ENCODE measurements at places on chromosomes 4 and X.

DNA sequence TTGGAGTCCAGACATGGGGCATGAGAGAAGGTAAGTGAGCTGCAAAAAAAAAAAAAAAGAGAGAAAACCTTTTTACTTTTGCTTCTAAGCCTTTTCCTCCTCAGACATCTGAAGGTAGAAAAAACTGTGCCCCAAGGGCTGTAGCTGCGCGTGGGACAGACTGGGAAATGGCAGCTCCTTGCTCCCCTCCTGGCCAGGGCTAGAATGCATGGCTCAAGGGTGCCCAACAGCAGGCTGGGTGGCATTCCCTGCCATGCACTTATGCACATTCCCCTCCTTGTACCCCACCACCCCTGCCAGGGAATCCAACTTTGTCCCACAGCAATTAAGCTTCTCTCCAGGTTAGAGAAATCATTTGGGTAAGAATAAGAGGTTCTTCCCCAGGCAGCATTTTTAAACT lies 421.2 kb downstream of the TRAM1L1 start:
- no peak for DNase-seq

DNA sequence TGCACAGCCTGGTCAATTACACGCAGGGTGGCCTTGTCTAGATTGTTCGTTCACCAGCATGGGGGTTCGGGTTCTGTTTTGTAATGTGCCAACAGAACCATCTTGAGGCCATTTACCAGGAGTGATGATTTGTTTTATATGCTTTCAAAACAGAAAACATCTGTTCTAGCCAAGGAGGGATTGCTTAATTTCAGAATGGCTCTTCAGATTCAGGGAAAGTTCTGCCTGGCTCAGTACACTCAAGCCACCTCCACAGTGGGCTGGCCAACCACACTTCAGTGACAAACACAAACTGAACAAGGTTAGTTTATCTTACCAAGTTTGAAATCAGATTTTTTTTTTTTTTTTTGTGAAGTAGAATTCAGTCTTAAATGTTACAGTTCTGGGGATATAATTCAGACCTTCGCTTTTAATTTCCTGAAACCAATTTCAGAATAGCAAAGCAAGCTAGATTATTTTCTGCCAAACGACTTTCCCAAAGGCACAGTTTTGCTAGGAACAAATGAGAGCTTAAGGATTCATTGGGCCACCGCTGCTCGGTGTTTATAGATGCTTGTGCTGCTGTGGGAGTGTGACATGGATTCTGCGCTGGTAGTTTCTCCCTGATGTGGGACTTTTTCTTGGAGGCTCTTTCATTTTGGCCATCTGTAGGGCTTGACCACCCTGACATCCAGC lies 23.4 kb downstream of the SMS start:
- no peak for DNase-seq

GRCh38 chr4:52889354-52889753 lies 27.2 kb downstream of the RASL11B start:
- DNase-seq, result no peak

GRCh38 chr4:8580321-8581093 lies at the start of gene GPR78:
TSS of gene GPR78 (plus strand) at chr4:8580392. CDS start at chr4:8580983, 591 bp downstream.
- DNase-seq, result no peak

DNA sequence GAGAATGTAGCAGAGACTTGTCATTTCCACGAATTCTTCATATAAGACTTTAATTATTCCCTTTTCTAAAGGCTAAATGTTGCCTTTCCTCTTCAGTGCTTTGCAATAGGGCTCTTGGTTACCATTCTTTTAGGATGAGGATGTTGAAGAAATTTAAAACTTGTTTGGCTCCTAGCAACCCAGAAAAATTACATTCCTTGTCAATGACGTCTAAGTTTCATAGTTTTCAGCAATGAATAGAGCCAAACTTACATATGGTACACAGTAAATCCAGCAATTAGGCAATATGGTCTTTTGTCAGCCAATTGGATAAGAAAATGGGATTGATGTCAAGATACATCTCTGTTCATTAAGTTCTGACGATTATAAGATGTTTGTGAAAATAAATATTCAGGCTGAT lies 1639.6 kb upstream of the PCDH10 start:
- no peak for DNase-seq

DNA sequence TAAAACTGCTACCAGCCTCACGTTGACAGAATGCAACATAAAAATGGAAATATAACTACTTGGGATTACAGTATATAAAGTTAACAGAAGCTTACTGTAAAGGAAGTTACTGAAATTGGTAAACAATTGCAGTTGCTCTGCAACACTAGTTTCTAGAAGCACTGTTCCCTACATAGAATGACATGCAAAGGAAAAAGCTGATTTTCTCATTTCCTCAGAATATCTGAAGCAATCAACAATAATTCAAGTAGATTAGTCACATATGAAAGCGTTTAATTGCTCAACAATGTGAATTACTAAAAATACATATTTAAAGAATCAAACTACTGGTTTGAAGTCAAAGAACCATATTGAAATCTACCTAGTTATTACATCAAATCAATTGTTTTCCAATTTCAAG lies 31.8 kb downstream of the PDGFC start:
- no peak for DNase-seq

GRCh38 chrX:150902434-150903109 lies 4.1 kb upstream of the CD99L2 start:
- DNase-seq, result peak; percentile 10

DNA sequence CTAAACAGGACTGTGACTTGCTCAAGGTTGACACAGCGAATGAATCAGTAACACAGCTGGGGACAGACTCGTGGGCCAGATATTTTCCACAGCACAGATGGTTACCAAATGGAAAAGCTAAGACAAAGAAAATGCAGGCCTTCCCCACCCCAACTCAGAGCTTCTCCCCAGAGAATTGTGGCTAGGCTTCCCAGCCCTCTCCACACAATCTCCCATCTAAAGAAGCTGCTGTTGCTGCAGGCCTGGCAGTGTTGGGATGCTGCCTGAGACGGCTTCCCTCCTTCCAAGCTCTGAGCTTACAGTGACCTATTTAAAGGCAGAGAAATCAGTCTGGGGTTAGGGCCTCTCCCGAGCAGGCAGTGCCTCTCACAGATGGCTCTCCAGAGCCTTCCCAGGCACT lies 46.5 kb upstream of the PGRMC1 start:
- DNase-seq, result no peak
